ENCODE measurements at places on chromosomes 4 and X.

DNA sequence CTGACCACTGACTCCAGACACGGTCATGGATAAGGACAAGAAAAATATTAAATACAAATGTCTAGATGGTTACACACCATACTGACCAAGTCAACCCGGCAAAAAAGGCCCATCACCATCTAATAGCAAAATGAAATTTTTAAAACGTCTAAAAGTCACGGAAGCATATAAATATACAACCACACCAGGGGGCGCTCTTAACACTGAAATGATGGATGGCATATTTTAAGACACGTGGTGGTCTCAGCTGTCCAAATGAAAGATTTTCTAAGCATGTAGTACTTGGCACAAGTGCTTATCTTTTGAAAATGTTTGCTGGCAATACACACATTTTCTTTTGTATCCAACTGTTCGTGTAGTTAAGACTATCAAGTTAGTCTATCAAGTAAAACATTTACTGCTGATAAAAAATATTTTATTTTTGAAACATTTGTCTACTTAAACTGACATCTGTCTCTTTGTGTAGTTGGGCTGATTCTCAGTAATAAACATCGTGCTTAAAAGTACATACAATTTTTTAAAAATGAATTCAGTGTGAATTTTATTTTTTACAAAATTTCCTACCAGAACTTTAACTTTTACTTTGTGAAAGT lies 64.6 kb downstream of the COX7B2 start:
- DNase-seq: peak; percentile 8

GRCh38 chr4:188012426-188012945 lies 16.9 kb downstream of the ZFP42 start:
- no peak for DNase-seq

GRCh38 chr4:111506706-111507105 lies 638.5 kb upstream of the FAM241A start:
- no peak for DNase-seq

GRCh38 chr4:157992948-157993839 lies 179.6 kb downstream of the GASK1B start:
- no peak for DNase-seq

- no peak for DNase-seq
Observed at GRCh38 chr4:72966652-72967051, 102.9 kb downstream of the COX18 start.

DNA sequence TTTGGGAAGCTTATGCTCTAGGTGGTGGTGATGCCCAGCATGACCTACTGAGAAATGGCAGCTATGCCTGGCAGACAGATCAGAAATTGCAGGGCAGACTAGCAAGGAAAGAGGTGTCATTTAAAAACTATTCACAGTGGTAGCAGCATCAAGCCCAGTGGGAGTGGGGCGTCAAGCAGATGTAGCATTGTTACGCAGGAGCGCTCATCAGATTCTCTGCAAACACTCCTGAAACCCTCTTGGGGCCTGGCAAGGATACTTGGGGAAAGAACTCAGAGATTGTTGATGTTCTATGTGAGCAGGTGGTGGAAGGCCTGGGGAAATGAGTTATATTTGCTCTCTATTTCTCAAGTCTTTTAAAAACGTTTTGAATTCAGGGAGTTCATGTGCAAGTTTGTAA lies 437.6 kb downstream of the RAPGEF2 start:
- no peak for DNase-seq

GRCh38 chr4:176919631-176920030 lies 126.9 kb upstream of the VEGFC start:
- DNase-seq: no peak

DNA sequence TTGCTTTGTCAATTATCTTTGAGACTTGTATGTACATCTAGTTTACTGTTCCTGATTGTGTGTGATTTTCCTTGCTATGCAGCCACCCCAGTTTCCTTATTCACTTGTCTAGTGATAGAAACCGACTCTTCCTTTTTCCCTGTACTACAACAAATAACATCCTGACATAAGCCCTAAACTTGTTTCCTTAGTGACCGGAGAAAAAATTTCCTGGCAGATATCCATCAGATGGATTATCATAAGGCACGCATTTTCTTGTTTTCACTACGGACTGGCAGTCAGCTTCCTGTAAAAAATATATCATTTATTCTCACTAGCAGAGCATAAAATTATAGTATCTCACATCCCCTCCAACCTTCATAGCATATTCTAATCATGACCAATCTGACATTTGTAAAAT lies 410.7 kb downstream of the CENPC start:
- DNase-seq: no peak

- no peak for DNase-seq
Observed at GRCh38 chrX:106611317-106611678, 480 bp upstream of the RADX start.

GRCh38 chr4:108333353-108333942 lies 164.7 kb upstream of the LEF1 start:
- no peak for DNase-seq

- DNase-seq: no peak
Observed at GRCh38 chr4:69970071-69970470, 4.5 kb upstream of the CSN2 start.
